Natural killer cell (primary cell): ENCODE measurements at places on chromosomes 16 and 17.
A peak's percentile ranks its signal among the peaks of the same experiment; 100 is the strongest.

DNA sequence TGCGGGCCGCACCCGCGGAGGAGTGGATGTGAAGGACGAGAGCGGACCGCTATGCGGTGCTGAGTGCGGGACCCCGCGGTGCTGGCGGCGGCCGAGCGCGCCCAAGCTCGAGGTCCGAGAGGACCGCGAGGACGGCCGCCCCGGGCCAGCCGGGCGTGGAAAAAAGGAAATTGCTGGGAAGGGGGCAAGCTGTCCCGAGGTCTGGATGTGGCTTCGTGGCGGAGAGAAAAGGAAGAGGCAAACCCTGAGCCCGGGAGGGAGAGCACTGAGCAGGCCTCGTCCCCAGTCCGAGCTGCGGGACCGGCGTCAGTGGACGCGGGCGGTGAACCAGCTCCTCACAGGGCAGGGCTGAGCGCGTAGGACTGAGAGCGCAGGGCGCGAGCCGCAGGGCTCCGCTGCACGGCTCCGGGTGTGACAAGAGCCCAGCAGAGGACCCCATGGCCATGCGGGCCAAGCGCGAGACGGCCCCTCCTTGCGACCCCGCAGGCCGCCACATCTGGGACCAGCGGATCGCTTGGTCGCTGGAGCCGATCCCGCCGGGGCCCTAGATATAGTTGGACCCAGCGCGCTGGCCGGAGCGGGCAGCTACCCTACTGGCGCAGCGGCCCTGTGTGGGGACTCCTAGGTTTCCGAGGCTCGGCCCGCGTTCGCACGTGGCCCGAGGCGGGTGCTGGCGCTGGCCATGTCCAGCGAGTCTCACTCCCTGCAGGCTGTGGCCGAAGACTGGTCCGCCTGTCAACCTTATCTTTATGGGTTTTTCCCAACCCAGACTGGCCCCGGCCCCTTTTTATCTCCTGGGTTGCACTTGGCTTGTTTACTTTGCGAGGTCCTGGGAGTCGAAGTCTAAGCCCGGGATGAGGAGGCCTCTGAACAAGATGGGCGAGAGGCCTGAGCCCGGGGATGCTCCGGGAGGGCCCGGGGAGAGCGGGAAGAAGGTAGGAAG is 2.4 kb downstream of the TBX4 start:
- no peak for DNase-seq

- peak; percentile 39 for DNase-seq
These were observed 231.5 kb downstream of the MRTFB start for GRCh38 chr16:14302399-14303181.

DNA sequence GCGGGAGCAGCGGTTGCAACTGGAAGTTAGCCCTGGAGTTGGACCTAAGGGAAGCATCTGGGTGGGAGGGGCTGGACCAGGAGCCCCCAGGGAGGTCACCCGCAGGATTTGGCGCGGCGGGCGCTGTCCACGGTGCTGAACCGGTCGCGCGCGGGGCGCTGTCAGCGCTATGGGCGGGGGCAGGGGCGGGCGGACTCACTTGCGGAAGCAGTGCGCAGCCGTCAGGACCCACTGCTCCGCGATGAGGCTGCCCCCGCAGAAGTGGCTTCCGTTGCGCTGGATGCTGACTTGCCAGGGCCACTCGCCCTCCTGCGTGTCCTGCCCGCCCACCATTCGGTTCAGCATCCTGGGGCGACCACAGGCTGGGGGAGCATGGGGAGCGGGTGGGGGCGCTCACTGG is 4.5 kb downstream of the PRSS27 start:
- DNase-seq = peak; percentile 89

DNA sequence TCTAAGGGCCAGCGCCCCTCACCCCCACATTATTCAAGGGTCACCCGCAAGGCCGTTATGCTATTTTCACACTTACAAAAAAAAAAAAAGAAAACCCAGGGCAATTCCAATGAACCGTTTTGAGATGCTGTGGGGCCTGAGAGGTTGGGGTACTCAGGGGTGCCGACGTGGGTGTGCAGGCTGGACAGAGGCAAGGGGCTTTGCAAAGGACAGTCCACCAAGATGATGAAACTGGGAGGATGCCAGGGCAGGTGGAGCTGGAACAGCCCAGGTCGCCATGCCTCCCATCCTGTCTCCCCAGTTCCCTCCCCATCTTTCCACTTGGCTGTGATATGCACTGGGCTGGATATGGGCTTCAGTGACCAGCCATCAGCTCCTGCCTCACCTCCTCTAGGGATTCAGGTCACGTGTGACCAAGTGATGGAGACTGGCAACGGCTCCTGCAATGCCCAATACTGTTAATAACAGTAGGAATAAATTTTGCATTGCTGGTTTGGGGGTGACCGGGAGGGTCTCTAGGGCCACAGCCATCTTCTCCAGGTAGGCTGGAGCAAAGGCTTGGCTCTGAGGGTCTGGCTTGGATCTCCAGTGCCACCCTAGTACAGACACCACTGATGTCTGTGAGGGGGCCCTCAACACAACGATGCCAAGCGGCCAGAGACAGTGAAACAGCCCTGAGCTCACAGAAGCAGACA is 151.3 kb upstream of the TNRC6C start:
- no peak for DNase-seq

- DNase-seq = peak; percentile 3
These were observed 37.4 kb upstream of the TMC5 start for GRCh38 chr16:19380328-19380727.

DNA sequence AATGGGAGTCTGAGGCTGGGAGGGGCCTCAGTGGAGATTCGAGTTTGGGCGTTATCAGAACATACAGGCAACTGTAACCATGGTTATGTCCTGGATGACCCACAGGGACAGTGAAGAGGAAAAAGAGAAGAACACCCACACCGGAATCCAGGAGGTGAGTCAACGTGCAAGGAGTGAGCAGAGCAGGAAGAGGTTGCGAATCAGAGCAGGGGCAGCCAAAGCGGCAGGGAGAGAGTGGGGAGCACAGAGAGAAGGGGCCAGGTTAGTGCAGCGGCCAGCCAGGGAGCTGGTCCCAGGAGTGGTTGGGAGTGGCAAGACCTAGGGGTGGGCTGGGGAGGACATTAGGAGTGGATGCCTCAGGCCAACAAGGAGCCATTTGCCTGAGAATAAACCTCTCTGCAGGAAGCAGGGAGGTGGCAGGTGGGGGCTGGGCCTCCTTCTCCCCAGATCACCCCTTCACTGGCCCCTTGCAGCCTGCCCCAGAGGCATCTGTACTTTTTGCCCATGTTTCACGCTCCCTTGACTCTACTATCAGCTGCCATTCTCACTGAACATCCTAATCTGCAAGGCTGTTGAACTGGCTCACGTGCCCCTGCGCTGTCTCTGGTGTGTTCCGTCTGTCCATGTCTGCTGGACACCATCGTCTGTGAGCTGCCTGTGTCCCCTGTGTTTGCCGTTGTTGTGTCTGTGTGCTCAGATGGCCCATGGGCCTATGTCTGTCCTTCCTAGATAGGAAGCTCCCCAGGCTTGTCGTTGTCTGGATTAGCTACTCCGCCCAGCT is 5.1 kb downstream of the KRT13 start:
- no peak for DNase-seq

DNA sequence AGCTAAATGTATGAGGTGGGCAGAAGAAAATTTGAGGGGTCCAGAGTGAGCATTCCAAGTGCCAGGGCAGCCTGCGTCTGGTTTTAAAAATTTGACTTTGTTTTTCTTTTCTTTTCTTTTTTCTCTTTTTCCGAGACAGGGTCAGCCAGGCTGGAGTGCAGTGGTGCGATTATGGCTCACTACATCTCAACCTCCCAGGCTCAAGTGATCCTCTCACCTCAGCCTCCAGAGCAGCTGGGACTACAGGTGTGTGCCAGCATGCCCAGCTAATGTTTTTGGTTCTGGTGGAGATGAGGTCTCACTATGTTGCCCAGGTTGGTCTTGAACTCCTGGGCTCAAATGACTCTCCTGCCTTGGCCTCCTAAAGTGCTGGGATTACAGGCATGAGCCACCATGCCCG is 15.6 kb downstream of the SMPD3 start:
- DNase-seq = no peak

DNA sequence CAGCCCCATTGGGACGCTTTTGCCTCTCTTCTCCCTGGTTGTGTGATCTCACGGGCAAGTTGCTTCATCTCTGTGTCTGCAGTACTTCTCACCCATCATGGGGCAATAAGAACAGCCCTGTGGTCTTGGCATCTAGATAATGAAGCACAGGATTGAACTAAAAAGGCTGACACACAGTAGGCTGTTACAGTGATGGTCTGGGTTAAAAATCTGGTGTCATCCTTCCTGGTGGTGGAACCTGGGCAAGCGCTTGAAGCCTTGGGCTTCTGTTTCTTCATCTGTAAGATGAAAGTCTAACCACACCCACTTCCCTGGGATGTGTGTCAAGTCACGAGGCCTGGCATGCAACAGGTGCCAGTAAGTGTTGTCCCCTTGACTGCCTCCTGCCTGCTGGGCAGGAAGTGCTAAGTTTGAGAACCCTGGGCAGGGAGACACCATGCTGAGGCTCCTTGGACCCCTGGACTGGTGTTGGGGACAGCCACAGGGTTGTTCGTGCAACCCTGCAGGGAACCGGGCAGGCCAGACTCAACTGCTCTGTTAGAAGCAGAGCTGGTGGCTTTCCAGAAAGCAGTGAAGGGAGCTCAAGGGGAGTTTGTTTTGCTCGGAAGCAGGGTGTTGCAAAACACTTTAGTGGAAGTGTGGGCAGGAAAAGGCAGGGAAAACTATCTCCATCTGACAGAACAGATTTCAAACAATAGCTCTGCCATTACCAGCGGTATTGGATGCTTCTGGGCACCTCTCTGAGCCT is 5.9 kb upstream of the MAP2K3 start:
- DNase-seq = no peak

DNA sequence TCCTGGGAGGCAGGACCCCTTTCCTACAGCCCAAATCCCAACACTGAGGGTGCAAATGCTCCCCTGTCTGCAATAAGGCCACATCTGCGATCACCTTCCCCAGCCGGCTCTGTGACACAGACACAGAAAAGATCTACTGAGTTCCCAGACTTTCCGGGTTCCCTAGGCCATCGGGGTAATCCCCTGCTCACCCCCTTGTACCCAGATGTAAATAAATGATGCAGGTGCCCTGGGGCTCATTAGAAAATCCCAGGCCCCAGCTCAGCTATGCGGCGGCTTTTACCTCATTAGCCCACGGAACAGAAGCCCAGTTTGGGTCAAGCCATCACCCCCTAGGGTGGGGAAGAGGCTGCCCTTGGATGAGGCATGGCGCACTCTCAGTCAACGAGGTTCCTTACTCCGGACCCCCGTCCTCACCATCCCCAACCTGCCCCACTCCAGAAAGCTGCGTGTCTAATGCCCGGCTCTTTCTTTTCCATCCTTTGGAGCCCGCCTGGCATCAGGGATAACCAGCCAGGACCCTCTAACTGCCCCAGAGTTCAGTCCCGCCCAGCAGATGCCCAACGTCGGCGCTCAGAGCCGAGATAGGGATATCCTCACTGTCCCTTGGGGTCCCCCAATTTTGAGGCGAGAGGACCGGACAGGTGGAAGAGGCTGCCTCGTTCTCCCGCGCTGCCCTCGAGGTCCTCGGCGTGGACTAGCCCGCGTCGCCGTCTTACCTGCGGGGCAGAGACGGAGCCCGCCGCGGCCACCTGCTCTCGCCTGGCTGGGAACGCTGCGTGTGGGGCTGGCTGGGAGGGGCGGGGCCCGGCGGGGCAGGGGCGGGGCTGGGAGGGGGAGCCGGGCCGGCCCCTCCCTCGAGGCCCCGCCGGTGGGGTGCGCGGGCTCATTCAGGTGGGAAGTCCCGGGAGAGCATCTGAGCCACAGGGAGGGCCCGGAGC is at the start of gene ZNF385C:
TSS of gene ZNF385C (minus strand) at position 783 of the 941 bp plus-strand sequence. CDS start 35,417 bp downstream, outside the sequence.
- DNase-seq = no peak

- no peak for DNase-seq
These were observed 15.7 kb upstream of the MRC2 start for GRCh38 chr17:62611728-62612127.

DNA sequence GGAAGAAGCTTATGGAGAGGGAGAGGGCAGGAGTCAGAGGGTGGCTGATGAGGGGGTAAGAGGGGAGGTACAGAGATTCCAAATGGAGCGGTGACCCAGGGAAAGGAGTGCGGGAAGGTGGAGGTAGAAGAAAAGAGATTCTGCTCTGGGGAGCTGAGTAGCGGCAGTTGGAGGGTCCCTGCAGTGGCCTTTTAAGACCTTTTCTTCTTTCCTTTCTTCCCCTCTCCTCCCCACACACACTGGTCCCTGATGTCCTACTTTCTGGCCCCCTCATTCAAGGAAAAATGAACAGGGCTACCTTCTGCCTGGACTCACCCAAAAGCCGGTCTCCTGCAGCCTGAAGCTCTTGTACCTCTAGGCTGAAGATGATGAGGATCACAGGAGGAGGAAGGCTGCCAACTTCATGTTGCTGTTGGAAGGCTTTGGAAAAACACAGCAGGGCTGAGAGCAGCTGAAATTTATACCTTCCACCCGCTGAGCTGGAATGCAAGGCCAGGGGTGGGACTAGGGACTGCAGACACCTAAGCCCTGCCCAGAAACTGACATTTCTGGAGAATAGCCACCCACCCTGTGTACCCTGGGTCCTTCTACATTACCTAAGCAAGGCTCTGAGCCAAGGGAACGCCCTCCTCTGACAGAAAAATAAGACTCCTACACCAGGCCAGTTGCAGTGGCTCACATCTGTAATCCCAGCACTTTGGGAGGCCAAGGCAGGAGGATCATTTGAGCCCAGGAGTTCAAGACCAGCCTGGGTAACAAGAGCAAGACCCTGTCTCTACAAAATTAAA is 9.4 kb upstream of the HEATR6 start:
- DNase-seq = no peak

- no peak for DNase-seq
These were observed 120.4 kb downstream of the PARN start for GRCh38 chr16:14509675-14510132.

DNA sequence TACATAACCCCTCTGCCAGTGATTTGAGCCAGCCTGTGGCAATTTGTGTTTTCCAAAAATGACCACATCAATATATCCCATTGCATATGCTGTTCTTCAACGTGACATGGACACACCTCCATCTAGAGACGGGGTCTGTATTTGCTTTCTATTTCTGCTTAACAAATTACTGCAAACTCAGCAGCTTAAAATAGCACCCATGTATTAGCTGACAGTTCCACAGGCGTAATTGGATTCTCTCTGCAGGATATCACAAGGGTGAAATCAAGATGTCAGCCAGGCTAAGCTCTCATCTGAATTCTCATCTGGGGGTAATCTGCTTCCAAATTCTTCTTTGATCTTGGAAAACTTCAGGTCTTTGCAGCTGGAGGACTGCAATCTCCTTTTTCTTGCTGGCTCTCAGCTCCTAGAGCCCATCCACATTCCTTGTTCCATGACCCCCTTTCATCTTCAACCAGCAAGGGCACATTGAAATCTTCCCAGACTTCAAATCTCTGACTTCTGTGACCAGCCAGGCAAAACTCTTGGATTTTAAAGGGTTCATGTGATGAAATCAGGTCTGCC is 8.2 kb downstream of the KRT9 start:
- no peak for DNase-seq

DNA sequence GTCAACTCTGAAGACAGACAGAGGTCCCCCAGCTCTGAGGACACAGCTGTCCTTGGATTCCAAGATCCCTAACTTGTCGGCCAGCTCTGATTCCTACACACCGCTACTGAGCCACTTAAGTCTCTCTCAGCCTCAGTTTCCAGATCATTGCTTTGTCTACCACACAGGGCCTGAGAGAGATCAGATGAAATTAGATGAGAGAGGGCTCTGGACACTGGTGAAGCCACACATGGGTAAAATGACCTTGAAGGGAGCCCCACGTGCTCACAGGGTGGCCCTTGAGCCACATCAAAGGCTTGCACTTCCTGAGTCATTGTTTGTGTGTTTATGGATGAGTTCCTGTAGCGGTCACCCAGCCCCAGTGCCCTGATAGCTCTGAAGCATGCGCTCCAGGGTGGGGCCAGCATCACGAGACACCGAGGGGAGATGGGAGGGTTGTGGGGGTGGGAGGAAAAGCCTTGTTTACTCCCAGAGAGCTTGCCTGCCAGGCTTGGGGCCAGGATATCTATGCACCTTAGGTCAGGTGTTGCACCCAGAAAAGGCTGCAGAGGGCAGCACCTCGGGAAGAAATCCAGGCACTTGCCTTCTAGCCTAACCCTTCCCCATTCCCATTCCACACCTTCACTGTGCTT is 32.7 kb upstream of the SLC6A2 start:
- DNase-seq = no peak
